ENCODE measurements at places on chromosomes 11 and 22.

GRCh38 chr11:9575260-9576240, 2.1 kb downstream of the WEE1 start:
- H3K36me3 ChIP-seq: no peaks in the 10 kb centered on the region
- peak overlapping the region; percentile 94 for H3K27ac ChIP-seq
- no peak for DNase-seq
- H3K4me3 ChIP-seq: no peak overlapping the region
- H3K27me3 ChIP-seq: no peaks in the 10 kb centered on the region

DNA sequence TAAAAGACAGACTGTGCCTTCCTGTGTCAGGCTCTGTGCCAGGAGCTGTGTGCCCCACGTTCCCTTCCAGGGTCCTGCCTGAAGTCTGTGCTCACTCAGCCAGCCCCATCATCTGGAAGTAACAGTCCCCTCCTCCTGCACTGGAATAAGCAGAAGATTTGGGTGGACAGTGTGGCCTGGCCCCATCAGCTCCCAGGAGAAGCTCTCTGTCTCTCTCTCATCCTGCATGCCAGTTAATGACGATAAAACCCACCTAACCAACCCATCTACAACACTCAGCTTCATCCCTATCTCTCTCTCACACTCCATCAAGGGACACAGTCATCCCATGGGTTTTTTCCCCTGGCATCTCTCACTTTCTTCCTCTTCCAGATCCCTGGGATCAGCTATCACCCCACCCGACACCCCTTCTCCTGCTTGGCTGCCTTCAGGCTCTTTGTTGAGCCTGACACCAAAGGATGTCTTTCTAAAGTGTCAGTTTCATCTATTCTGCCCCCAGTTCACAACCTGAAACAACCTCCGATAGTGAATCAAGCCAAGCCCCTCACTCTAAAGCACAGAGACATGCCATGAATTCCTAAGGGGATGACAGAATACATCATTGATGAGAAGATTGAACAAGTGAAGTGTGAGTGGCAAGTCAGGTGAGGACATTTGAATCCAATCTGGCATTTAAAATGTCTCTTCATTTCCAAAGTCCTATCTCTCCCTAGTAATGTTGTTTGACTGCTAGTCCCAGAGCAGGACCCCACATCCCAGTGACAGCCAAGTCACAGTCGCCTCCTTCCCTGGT, 91.4 kb upstream of the TOP3B start:
- H3K27me3 ChIP-seq: no peaks in the 10 kb centered on the region
- no peak overlapping the region for H3K4me3 ChIP-seq
- H3K36me3 ChIP-seq: no peaks in the 10 kb centered on the region

- H3K4me1 ChIP-seq: no peaks in the 10 kb centered on the region
- no peak for DNase-seq
- H3K27ac ChIP-seq: no peak overlapping the region
- no peaks in the 10 kb centered on the region for H3K27me3 ChIP-seq
- H3K4me3 ChIP-seq: no peak overlapping the region
Observed at GRCh38 chr11:58596621-58597020, 17.8 kb downstream of the ZFP91 start.

- H3K27ac ChIP-seq: no peak overlapping the region
- H3K4me1 ChIP-seq: peaks cover 38% of the 10 kb centered on the region
- H3K36me3 ChIP-seq: peaks cover 2% of the 10 kb centered on the region
- H3K4me3 ChIP-seq: no peak overlapping the region
- H3K27me3 ChIP-seq: no peaks in the 10 kb centered on the region
Observed at GRCh38 chr22:43127166-43127908, 15.9 kb downstream of the MCAT start.

- no peaks in the 10 kb centered on the region for H3K36me3 ChIP-seq
- no peak for DNase-seq
- no peaks in the 10 kb centered on the region for H3K4me1 ChIP-seq
- no peak overlapping the region for H3K27ac ChIP-seq
- no peaks in the 10 kb centered on the region for H3K27me3 ChIP-seq
Observed at GRCh38 chr11:102608699-102609098, 16.4 kb downstream of the MMP20 start.

- H3K4me1 ChIP-seq: no peaks in the 10 kb centered on the region
- H3K27me3 ChIP-seq: no peaks in the 10 kb centered on the region
- H3K4me3 ChIP-seq: no peak overlapping the region
- H3K36me3 ChIP-seq: no peaks in the 10 kb centered on the region
Observed at GRCh38 chr11:106304274-106304673, 226.8 kb downstream of the AASDHPPT start.

GRCh38 chr11:71335371-71335770, 83.0 kb upstream of the SHANK2 start:
- no peaks in the 10 kb centered on the region for H3K36me3 ChIP-seq
- H3K27ac ChIP-seq: no peak overlapping the region
- H3K4me1 ChIP-seq: peaks cover 15% of the 10 kb centered on the region
- H3K4me3 ChIP-seq: no peak overlapping the region
- DNase-seq: no peak

- no peaks in the 10 kb centered on the region for H3K4me1 ChIP-seq
- no peak for DNase-seq
Observed at GRCh38 chr11:75918331-75918730, 103.3 kb downstream of the UVRAG start.

- peaks cover 16% of the 10 kb centered on the region for H3K4me1 ChIP-seq
- H3K27ac ChIP-seq: peak overlapping the region; percentile 92
- DNase-seq: no peak
- no peaks in the 10 kb centered on the region for H3K27me3 ChIP-seq
- H3K4me3 ChIP-seq: peak overlapping the region; percentile 80
Observed at GRCh38 chr11:35662061-35662648, 420 bp upstream of the TRIM44 start.

DNA sequence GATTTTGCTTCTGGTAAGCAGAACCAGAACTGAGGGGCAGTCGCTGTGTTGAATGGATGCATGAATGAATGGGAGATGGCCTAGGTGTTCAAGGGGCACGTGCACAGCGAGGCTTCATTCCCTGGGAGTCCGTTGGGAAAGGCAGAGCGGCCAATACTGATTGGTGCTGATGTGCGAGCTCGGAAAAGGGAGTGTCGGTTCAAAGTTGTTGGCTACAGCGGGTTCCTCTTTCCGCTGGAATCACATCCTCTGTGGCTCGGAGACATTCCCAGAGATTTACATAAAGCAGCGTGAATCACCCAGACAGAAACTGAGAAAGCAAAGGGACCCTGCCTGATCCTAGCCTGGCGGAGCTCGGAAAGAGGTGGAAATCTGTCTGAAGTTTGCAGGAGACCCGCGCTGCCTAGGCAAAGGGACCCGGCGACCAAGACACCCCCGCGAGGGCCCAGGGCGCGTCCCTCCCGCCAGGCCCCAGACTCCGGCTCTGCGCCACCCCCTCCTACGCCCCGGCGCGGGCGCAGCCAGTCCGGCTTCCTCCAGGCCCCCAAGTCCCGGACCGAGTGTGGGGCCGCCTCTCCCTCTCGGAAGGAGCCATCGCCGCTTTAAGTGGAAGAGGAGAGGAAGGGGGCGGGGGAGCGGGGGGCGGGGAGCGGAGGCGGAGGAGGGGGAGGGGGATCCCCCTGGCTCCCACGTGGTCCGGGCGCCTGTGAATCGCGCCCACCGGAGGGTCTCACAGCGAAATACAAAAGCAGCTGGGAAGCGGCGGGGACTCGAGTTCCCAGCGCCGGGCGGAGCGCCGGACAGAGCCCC, at the start of gene FJX1:
Gene FJX1 (plus strand): TSS at position 774 of the 810 bp plus-strand sequence. CDS start 177 bp downstream, outside the sequence.
- peak within 1 kb of the TSS; percentile 81 for H3K27ac ChIP-seq
- H3K36me3 ChIP-seq: no peaks in the 10 kb centered on the region
- peak within 1 kb of the TSS; percentile 72 for H3K4me3 ChIP-seq
- DNase-seq: peak; percentile 31
- peaks cover 46% of the 10 kb centered on the region for H3K4me1 ChIP-seq

- H3K27ac ChIP-seq: peak overlapping the region; percentile 73
- DNase-seq: peak; percentile 83
- H3K4me3 ChIP-seq: no peak overlapping the region
- no peaks in the 10 kb centered on the region for H3K36me3 ChIP-seq
- peaks cover 10% of the 10 kb centered on the region for H3K4me1 ChIP-seq
Observed at GRCh38 chr11:69939551-69940245, 120.5 kb upstream of the FGF3 start.

DNA sequence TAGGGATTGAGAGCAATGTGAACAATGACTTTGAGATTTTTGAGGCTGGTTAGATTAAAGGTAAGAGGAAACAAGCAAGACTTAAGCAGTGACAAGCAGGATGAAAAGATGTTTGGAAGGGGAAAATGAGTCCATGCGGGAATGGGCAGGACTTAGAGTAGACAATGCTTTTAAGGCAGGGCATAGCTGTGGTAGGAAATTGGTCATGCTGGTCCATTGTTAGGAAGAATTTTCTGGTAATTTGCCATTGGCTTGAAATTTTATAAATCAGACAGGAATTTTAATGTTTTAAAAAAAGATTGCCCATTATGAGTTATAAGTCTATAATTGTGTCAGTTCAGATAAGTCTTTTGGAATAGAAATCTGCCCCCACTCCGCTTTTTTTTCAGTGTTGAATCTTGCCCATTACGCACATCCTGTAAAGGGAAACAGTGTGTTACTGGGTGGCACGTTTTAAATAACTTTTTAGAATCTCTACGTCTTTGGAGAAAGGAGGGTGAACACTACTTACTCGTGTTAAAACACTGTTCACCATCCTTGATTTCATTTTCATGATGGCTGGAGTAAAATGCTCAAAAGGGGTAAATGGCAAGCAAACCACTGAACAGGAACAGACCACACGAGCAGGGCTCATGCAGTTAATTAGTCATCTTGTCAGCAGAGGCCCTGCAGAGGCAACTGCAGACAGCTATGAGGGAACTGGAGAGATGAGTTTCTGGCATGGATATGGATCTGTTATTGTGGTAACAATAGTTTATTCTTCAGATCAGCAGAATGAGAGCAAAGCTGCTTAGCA, 25.0 kb downstream of the SWAP70 start:
- no peak for DNase-seq
- peaks cover 25% of the 10 kb centered on the region for H3K4me1 ChIP-seq
- no peak overlapping the region for H3K4me3 ChIP-seq
- no peaks in the 10 kb centered on the region for H3K27me3 ChIP-seq

DNA sequence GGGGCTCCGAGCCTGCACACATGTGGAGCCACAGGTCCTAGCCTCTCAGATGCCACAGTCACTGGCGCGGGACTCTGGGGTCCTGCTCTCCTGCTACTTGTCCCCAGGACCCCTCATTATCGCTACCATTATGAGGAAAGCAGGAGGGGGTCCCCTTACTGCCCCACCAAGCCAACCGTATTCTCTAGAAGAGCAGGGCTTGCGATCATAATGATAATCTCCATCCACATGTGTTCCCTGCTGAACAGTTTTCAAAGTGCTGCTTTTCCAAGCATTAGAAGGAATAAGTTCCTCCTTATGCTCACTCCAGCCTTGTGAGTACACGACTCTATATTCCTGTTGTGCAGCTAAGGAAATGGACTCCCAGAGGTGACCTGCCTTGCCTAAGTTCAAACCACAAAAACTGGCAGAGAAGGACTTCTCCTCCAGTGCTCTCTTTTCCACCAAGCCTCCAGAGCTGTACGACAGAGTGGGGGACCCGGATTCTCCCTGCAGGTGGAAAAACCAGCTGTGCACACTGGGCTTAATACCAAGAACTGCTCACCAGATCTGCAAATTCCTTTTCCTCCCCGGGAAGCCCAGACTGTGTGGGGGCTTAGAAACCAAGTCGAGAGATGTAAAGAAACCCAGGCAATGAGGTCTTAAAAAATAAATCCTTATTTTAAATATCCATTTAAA, 92.8 kb upstream of the DRD2 start:
- H3K4me1 ChIP-seq: no peaks in the 10 kb centered on the region
- no peak for DNase-seq
- H3K27me3 ChIP-seq: no peaks in the 10 kb centered on the region

GRCh38 chr11:95500466-95500865, 269.5 kb upstream of the SESN3 start:
- no peak overlapping the region for H3K4me3 ChIP-seq
- DNase-seq: no peak
- no peaks in the 10 kb centered on the region for H3K4me1 ChIP-seq
- H3K27me3 ChIP-seq: no peaks in the 10 kb centered on the region
- no peak overlapping the region for H3K27ac ChIP-seq

DNA sequence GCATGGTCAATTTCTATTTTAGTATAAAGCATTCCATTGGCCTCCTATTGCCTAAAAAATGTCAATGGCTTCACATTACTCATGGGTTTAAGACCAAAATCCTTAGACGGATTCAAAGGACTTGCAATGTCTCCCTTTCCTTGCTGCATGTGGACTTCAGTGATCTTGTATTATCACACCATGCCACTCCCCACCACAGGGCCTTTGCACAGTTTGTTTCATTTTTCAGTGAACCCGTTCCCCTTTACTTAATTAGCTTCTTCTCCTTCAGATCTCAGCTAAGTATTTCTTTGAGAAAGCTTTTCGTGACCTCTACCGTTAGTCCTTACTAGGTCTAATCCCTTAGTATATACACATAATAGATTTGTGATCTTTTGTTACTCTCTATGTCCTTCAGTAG, 269.7 kb downstream of the FAM76B start:
- H3K4me1 ChIP-seq: no peaks in the 10 kb centered on the region
- no peak overlapping the region for H3K27ac ChIP-seq
- no peak for DNase-seq
- no peaks in the 10 kb centered on the region for H3K36me3 ChIP-seq
- H3K27me3 ChIP-seq: no peaks in the 10 kb centered on the region

Data from upper lobe of left lung (tissue), 6 donors.